ENCODE measurements at places on chromosomes 3 and 15.

DNA sequence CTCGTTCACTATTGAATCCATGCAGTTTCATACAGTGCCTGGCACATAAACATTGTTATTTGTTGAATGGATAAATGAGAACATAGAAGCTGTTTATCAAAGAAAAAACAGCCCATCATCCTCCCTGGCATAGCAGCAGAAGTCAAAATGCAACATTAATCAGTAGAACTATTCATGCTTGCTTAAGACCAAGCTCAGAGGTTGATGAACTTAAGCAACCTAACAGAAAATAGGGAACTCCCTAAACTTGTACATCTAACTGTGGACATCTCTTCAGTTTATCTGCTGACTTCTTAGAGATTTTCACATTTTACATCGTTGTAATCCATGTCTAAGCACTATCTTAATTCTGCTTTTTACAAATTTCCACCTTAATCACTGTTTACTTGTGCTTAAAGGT, 29.2 kb downstream of the SENP8 start:
- no peak for DNase-seq

- DNase-seq: no peak
Observed at GRCh38 chr3:54969652-54970051, 41.8 kb upstream of the LRTM1 start.

DNA sequence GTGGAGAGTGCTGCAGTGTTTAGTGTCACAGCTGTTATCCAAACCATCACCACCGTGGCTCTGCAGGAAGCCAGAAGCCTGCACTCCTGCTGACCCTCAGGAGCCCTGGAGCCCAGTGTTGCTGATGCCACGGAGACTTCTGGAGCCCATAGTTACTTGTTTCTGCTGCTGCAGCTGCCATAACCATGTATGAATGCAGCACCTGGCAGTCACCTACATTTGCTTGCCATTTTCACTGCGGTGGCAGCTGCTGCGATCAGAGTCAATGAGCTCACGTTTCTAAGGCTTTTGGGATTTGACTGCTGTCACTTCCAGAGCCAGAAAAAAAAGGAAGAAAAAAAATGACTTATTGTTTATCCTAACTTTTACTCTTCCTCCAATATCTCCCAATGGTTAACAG, 299.2 kb upstream of the THRB start:
- no peak for DNase-seq

GRCh38 chr3:179558742-179559364, 3.9 kb upstream of the ACTL6A start:
- peak; percentile 20 for DNase-seq

GRCh38 chr3:14118400-14119381, 6.0 kb downstream of the CHCHD4 start:
- DNase-seq: no peak

DNA sequence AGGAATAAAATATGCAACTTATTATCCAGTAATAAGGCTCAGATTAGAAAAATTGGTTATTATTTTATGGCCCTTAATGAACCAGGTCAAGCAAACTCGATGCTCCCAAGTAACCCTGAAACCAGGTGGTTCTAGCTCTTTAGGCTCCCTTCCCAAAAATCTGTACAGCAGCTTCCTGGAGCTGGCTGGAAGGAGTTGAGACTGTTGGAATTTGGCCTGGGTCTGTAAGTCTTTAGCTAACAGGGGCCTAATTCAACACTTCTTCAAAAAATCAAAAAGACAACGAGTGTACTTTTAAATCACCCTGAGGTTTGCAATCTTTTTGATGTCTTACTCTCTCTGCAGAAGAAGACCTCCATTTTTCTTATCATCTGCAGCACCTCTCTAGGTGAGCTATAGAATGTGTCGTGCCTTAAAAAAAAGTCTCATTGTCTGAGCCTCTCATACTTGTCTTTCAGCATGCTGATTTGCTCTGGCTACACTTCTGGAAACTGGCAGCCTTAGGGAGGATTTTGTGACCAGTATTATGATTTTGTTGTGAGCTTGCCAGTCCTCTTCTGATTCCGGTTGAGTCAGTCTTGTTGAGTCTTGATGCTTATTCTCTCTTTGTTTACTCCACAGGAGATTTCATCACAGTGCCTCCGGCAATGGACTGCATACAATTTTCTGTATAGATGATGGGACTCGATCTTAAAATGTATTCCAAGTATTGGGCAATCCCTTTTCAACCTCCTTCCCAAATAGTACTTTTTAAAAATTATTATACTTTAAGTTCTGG, 235.0 kb upstream of the KBTBD8 start:
- DNase-seq: no peak

Measured in stimulated activated CD4-positive, alpha-beta T cell treated with anti-CD3 and anti-CD28 coated beads, TNF-alpha, amount 100 ng/mL, for 48 hours (primary cell).